Epithelial cell of prostate (primary cell): ENCODE measurements at places on chromosomes 6 and 20.

- DNase-seq = peak; percentile 95
These were observed 79.8 kb downstream of the KIF13A start for GRCh38 chr6:17907406-17908229.

GRCh38 chr6:15259766-15260098 is 13.9 kb downstream of the JARID2 start:
- no peak for DNase-seq

DNA sequence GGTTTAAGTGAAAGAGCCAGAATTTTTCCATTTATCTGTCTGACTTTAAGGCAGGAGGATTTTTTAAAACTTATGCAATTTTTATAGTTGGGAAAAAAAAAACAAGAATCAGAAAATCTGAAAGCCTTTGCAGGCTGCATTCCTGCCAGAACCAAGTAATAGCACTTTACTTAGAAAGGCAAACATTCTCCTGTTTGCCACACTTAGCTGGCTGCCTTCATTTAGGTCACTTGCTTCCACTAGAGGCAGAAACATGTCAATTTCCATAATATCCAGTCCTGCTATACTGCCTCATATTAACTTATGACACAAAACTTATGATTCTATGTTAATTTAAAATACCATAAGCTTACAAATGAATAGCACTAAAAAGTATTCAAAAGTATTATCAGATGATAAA is 425.8 kb downstream of the FRK start:
- DNase-seq = no peak

DNA sequence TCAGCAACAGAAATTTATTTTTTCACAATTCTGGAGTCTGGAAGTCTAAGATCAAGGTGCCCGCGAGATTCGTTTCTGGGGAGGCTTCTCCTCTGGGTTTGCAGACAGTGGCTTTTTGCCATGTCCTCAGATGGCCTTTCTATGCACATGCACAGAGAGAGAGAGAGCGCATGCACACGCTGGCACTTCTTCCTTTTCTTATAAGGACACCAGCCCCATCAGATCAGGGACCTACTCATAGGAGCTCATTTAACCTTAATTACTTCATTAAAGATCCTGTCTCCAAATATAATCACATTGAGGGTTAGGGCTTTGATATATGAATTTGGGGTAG is 260.7 kb upstream of the PLCB4 start:
- DNase-seq = no peak

DNA sequence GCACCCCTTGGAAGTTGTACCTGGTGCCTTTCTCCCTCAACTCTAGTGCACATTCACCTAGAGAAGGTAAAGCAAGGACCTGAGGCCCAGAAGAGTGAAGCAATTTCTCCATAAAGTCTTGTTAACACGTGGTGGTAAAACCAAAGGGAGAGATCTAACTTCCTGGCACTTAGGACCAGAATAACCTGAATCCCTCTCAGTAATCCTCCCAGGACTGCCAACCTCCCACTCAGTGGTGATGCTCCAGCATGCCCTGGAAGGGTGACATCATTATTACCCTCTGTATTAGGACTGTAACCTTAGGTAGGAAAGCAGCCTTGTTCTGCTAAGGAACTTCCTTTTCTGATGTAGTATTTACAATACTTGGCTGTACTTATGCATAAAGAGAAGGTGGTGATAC is 330.6 kb upstream of the MARCKS start:
- peak; percentile 90 for DNase-seq

DNA sequence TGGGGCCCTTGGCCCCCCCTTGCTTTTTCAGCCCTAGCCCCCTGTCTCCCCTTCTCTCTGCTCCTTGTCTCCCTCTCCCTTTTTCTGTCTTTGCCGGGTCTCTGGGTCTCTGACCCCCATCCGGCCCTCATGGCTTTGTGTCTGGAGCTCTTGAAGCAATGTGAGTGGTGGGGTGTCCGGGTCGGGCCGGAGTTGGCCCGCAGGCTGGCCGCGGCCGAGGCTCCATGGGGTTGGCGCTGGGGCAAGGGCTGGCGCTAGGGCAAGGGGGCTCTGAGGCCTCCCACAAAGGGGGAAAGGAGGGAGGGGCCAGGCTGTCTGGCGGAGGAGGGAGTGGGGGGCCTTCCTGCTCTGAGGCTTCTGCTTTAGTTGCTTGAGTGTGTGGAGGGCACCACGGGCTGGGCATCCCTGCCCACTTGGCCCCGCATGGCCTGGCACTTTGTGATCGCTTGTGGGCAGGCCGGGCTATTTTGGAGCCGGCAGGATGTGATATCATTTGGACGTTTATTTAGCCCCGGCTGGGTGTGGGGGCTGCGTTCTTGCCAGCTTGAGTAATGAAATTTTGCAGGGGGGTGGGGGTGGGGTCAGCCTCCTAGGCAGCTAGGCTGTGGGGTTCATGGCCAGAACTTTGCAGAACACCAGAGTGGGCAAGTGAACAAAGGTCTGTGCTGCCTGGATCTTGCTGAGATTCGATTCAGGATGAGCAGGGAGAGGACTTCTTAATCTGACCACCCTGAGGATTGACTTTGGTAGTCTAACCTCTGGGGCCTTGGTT is 78.7 kb upstream of the MYL9 start:
- DNase-seq = no peak

DNA sequence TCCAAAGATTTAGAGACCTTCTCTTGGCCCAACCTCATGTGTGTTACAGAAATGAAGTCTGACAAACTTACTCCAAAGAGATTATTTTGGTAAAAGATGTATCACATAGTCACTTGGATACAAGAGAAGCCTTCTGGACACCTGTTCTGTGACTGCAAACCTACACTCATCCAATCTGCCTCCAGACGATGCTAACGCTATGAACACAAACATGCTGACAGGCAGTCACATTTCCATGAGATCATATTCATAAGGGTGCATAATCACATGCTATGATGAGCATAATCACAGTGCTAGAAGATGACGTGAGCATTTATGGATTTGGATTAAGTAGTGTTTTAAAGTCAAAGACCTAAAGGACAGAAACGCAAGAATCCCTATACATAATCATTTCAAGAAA is 340.2 kb downstream of the HACE1 start:
- DNase-seq = no peak

DNA sequence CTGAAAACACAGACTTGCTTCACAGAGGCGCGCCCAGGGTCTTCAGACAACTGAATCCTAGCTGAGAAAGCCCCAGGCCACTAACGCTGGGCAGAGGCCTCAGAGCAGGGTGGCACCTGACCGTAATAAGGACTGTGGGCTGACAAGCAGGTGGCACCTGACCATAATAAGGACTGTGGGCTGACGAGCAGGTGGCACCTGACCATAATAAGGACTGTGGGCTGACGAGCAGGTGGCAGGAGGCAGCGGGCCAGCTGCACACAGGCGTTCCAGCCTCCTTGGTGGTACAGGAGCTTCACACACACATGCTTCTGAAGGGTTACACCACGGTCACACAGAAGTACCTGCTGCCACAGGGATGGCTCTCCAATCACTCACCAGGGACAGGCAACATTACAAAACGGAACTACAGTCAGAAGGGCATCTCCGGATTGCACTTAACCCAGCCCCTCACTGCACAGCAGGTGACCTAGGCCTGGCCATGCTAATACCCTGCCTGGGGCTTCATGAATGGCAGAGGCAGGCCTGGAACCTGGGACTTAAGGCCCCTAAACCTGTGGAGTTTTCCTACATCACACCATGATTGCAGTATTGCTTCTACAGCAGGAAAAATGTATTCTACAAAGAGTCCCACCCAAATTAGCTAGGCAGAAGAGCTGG is 50.8 kb downstream of the PSMG4 start:
- DNase-seq = no peak

DNA sequence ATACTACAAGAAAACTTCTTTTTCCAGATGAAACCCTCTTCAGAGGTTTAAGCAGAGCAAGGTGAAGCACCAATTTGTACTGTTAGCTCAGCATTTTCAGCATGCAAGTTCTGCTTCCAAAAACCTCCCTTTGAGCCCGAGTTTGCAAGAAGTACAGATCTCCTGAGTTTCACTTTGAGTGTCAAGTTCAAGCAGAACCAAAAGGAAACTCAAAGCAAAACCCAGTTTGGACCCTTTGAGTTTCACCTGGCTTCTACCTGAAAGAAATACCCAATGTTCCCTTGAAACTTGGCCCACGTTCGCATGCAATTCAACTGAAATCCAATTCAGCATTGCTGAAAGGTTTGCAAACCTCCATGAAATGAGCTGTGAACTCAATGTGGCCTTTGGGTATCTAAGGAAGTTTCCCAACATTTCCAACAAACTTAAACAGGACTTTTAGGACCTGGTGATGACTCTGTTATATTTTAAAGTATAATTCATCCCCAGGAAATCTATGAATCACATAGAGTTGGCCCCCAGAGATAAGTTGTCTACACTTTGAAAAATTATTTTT is 62.9 kb upstream of the HBS1L start:
- DNase-seq = no peak

DNA sequence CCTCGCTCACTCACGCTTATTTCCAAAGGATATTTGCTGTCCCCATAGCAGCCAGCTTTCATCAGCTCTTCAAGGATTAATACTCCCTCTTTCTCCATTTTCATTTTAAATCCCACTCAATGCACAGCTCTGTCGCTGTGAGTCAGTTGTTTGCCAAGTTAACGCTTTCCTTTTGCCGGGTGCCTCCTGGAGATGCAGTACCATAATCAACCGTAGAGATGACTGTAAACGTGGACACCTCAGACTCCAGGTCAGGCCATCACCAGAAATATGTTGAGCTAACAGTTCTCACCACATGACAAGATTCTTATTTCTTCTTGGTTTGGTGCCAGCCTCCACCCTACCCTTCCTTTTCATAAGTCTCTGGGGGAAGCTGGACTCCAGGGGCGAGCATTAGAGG is 66.6 kb upstream of the TAB2 start:
- DNase-seq = no peak

DNA sequence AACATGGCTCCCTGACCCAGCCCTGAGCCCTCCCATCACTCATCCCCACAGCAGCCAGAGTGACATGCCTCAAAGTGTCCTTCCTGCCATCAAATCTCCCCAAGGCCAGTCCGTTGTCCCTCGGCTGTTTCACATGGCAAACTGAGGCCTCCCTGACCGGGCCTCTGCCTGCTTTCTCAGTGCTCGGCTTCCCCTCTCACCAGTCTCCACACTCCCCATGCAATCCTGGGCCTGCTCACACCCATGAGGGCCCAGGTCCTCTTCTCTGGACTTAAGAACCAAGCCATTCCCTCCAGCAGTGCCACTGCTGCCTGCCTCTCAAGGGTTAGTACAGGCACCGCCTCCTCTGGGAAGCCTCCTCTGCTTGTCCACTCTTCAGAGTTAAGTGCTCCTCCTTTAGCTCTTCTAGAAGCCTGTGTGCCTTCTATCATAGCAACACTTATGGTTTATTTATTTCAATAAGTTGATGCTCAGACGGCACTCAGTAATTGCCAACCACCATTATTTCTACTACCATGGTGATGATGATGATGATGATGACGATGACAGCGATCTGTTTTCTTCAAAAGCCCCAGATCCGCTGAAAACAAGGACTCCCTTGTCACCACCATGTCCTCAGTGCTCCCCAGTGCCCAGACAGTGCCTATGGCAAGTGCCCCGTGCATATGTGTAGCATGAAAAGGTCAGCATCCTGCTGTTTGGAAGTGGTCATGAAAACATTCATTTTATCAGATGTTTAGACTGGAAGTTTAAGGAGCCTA is 449.0 kb downstream of the CDH26 start:
- DNase-seq = no peak

- DNase-seq = peak; percentile 20
These were observed 970 bp downstream of the BLTP3A start for GRCh38 chr6:34792605-34793500.
